ENCODE measurements at places on chromosomes 7 and 10. TPM values are rescaled to one million over a fixed set of nuclear protein-coding genes. Genes with fewer than 3 reads are reported as not detected.

GRCh38 chr7:14754631-14755030 is 147.9 kb downstream of the DGKB start:
- no peak for DNase-seq

- no peak for DNase-seq
Measured at GRCh38 chr7:70566671-70567070, 565.3 kb upstream of the GALNT17 start.

- DNase-seq, result no peak
Measured at GRCh38 chr7:104883248-104883717, 130.7 kb upstream of the KMT2E start.

DNA sequence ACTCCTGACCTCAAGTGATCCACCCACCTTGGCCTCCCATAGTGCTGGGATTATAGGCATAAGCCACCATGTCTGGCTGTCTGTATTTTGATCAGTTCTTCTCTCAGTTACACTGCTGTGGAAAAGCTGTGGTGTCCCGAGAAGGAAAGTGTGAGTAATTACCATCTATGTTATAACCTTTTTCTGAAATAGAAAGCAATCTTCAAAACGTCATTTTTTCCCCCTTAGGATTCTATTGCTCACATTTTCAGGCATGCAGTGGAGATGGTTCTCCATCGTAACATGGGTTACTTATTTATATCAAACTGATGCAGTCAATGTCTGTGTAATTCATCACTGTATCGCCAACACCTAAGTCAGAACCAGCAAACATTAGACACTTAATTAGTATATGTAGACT is 103.5 kb upstream of the FAM3C start:
- no peak for DNase-seq

DNA sequence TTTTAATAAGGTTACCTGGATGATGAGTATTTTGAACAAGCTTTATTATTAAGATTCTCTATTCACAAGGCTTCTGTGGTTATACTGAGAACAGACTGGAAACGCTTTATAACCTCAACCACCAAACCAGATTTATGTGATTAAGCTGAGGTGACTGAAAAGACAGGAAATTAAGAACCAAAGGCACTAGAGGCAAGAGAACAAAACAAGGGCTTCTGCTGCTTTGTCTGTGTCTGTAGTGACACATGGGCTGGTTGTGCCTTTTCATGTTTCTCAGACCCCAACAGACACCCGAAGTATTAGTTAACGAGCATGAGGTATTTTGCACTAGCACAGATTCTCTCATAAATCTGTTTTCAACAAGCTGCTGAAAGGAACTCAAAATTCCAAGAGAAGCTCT is 64.4 kb downstream of the RAPGEF5 start:
- no peak for DNase-seq

The PHYHIPL gene
- not detected for total RNA-seq

The LARP4B gene
- 103 TPM for total RNA-seq
